RPMI8226 (cell line): ENCODE measurements at places on chromosomes 4 and X.

GRCh38 chrX:108415146-108415545, 23.1 kb downstream of the COL4A6 start:
- DNase-seq: no peak

GRCh38 chrX:115491766-115492165, 69.2 kb upstream of the PLS3 start:
- DNase-seq: no peak

DNA sequence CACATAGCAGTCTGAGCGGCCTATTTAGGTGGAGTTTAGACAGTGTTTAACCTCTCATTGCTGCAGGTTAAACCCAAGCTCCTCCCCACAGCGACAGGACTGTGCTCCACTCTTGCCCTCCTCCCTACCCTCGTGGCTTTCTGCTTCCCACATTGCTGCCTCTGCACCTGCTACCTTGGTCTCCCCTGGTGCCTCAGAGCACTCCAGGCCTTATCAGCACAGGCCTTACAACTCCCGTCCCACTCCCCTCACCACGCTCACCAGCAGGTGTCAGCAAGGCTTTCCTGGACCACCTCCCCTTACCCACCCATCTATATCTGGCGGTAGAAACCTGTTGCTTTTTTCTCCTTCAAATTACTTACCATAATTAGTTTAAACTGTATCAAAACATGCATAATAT, 18.6 kb downstream of the HELT start:
- DNase-seq: no peak

GRCh38 chr4:6701371-6701770, 7.7 kb downstream of the S100P start:
- DNase-seq: no peak

DNA sequence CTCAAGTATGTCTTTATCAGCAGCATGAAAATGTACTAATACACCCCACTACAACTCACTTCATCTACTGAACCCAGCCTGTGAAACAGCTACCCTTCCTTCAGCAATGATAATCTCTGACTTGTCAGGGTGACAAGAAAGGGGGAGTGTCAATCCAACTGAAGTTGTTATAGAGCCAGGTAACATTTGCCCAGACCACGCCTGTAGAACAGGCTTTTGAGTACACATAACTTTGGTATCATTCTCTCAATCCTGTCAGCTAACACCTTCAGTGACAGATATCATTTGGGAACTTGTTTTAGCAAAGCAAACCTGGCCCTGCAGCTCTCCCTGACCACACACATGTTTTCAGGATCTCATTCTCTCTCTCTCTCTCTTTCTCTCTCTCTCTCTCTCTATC, 592.2 kb downstream of the SMARCA1 start:
- DNase-seq: no peak

GRCh38 chr4:1509366-1509765, 103.1 kb upstream of the NKX1-1 start:
- DNase-seq: no peak

GRCh38 chrX:150446995-150447394, 83.9 kb downstream of the MAMLD1 start:
- no peak for DNase-seq

GRCh38 chrX:53714580-53715345, 28.2 kb upstream of the HUWE1 start:
- DNase-seq: no peak

- no peak for DNase-seq
Observed at GRCh38 chrX:68273887-68274286, 159.4 kb downstream of the OPHN1 start.

GRCh38 chrX:107726816-107727534, 48.6 kb downstream of the TSC22D3 start:
- DNase-seq: no peak

DNA sequence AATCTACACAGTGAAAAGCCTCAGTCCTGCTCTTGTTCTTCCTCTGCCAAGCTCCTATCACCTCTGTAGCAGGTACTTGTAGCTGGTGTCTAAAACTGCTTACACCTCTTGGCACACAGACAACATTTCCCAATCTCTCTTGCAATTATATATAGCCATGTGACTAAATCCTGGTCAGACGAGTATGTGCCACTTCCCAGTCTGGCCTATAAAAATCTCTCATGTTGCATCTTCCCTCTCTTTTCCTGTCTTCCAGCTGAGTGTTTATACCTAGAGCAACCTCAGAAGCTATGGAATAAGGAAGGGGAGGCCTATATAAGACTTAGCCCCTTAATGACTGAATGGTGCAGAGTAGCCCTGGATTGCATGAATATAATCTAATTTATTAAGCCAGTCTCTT, 105.8 kb downstream of the RNF150 start:
- DNase-seq: no peak

- DNase-seq: no peak
Observed at GRCh38 chr4:21819086-21819485, 129.5 kb downstream of the KCNIP4 start.

GRCh38 chrX:135982860-135983259, 2.4 kb upstream of the SLC9A6 start:
- no peak for DNase-seq

- no peak for DNase-seq
Observed at GRCh38 chrX:136847874-136848273, 32.7 kb downstream of the RBMX start.

GRCh38 chrX:41734530-41734929, 10.5 kb downstream of the GPR82 start:
- peak; percentile 20 for DNase-seq

GRCh38 chrX:153697924-153698865, 10.5 kb downstream of the SLC6A8 start:
- no peak for DNase-seq

- peak; percentile 72 for DNase-seq
Observed at GRCh38 chrX:10189317-10190268, 32.8 kb downstream of the CLCN4 start.

- no peak for DNase-seq
Observed at GRCh38 chrX:45233531-45233930, 32.9 kb upstream of the DIPK2B start.

DNA sequence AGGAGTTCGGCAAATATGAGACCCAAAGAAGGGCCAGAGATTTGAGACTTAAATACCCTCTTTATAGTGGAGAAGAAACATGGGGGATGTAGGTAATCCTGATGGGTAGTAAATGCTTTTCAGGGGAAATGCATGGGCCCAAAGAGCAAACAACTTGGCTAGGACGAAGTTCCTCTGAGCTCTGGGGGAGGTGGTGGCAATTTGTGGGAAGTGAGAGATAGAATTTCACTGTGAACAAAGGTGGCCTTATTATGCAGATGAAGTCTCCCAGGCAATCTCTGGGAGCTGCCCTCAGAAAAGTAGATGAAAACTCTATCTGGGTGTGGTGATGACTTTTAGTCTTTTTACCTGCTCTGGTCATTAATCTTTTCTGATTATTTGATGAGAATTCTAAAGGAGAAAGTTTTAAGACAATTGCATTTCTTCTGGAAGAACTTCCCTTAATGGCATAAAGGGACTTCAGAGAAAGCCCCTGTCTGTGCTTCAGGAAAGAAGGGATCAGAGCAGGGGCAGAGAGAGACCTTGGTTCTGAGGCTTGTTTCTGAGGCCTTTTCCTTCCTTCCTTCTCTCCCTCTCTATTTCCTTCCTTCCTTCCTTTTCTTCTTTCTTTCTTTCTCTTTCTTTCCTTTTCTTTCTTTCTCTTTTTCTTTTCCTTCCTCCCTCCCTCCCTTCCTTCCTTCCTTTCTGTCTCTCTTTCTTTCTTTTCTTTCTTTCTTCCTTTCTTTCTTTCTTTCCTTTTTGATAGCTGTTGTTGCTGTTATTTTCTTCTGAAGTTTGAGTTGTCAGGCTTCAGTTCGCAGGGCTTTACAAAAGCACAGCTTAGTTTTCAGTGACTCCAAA, 37.5 kb upstream of the MAOA start:
- DNase-seq: no peak

- DNase-seq: no peak
Observed at GRCh38 chr4:15717086-15717485, 14.2 kb downstream of the BST1 start.

- DNase-seq: no peak
Observed at GRCh38 chrX:153226344-153227185, 47.5 kb downstream of the MAGEA1 start.

- no peak for DNase-seq
Observed at GRCh38 chr4:98444371-98444770, 183.2 kb downstream of the RAP1GDS1 start.

DNA sequence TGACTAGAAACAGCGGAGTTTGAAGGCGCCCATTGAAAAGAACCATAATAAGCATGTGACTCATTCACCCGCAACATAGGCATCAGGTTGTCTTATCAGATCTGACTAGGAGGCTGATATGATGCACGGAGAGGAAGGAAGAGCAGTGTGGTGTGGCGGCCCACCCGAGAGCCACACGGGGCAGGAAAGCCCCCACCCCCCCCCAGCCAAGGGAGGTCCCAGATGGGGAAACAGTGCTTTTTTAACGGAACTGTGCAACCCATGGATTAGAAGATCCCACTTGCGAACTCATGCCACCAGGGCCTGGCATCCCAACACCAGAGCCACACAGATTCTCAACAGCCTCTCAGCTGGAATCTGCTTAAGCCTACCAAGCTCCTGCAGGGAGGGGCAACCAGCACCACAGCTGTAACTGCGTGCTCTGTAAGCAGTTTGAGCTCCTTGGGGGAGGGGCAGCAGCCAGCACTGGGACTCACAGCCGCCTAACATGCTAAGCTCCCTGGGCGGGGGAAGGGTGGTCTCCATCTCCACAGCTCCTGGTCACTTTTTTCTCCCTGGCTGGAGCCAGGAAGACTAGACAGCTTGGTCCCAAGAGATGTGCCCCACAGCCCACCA, 466.2 kb downstream of the PDGFC start:
- DNase-seq: no peak

GRCh38 chr4:139734201-139734874, 68.7 kb downstream of the MGST2 start:
- no peak for DNase-seq

DNA sequence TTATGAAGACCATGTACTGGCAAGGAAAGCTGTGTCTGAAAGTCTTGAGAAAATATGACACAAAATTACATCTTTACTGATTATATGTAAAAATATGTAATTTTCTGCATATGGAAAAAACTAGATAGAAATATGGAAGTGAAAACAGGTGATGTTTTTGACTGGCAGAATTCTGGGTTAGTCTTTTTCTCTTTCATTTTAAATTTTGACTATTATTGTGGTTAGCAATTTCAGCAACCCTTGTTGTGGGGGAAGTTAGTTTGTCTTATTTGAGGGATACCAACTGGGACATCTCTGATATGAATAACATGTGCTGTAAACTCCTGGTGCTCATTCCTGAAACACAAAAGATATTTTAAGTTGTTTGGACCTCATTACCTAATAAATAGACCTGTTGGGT, 49.9 kb upstream of the CPEB2 start:
- no peak for DNase-seq

DNA sequence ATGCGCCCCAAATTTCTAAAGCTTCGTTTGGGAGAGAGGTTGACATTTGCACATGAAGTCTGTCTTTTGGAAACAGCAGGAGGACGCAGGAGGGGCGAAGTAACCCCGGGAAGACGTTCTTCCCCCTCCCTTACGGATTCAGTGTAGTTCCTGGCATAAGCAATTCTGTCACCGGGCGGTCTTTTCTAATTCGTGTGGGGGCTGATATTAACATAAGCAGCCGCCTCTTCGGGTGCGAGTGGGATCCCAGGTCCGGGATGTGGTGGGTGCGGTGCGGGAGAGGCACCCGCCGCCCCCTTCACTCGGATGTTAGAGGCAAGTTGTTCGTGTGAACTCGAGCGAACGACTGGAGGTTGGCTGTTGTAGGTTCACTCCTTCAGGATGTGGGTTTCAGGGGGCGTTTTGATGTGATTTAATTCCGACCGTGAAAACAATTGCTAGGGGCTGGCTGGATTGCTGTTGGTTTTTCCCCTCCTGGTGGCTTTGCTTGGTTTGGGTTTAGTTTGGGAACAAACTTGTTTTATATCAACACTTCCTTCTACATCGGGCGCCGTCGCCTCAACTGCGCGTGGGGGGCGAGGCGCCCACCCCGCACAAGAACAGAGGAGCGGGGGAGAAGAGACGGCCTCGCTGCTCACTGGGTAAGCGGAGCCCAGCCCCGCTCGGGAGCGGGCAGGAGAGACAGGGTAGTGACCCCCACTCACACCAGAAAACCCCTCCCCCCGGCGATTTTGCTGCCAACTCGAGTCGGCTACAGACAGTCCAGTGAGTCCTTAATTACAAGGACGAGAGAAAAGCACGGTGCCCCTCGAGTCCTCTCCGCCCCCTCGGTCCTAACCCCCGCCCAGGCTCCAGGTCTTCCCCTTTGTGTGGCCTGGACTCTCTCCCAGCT, 2.9 kb upstream of the LEF1 start:
- DNase-seq: no peak

DNA sequence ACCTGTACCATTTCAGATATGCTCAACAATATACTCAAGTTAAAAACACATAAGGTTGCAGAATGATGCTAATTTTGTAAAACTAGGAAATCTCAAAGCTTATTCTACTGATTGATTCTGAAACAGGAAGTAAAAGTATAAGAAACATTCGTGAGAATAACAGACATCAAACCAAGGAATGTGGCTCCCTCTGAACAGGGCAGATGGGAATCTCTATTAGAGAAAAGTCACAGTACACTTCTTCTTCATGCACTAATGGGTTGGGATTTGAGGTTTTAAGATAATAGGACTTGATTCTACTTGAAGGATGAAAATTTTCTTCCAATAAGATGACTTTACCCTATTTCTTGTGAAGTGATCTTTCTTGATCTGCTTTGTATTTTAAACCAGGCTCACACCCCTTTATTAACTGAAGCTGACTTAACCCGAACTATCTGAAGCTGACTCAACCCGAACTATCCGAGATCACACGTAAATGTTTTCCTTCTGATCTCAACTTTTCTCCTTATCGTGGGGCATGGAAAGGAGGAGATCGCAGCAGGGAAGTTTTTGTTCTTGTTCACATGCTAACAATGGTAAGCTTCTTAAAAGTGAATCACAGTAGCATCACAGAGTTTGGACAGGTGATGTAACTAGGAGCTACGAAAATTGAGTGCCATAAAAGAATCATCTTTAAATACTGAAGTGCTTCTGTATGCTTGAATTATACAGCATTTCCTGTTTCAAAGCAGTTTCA, 363.1 kb upstream of the ZFP42 start:
- no peak for DNase-seq

GRCh38 chrX:39631276-39632229, 466.2 kb downstream of the BCOR start:
- DNase-seq: no peak

DNA sequence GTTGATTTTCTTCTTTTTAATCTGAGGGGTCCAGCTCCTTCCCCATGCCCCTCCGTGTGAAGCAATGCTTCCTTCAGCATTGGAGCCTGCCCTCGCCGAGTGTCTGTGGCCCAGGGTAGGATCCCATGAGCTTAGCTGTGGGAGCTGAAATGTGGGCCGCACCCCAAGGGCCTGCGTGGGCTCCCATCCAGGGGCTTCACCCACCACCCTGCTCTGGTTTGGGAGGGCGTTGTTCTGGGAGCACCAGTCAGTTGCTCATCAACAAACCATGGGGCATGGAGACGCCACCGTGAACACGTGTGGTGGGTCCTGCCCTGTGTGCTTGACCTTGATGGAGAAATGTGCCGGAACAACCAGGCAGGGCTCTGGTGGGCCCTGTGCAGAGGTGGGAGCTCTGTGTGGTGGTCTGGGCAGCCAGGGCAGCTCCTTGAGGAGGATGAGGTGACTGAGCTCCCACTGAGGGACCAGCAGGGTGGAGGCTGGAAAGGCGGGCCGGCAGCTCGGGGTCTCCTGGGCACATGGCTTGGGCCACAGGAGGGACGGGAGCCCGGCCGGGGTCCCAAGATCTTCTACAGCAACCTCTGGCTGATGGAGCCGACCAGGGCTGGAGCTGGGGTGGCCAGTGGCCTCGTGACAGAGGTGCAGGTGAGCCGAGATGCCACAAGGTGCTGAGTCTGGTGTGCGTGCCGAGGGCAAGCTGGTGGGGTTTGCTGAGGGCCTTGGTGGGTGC, 39.6 kb upstream of the NKX1-1 start:
- DNase-seq: no peak
